ENCODE measurements at places on chromosomes 2 and 18.

DNA sequence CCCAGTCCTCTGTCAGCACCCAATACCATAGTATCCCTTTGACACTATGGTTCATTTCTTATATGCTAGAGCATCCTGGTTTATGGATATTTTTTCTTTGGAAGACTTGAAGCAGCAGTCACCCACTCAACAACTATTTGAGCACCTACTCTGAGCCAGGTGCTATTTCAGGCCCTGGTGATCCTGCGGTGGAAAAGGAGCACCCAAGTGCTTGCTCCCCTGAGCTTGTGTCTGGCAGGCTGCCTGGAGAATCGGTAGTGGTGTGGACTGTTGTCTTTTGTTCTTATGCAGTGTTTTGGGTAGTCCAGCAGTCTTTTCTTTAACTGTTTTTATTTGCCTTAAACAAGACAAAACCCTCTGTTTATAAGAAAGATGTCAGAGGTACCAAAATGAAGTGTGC, 28.9 kb downstream of the NCK2 start:
- DNase-seq = no peak

DNA sequence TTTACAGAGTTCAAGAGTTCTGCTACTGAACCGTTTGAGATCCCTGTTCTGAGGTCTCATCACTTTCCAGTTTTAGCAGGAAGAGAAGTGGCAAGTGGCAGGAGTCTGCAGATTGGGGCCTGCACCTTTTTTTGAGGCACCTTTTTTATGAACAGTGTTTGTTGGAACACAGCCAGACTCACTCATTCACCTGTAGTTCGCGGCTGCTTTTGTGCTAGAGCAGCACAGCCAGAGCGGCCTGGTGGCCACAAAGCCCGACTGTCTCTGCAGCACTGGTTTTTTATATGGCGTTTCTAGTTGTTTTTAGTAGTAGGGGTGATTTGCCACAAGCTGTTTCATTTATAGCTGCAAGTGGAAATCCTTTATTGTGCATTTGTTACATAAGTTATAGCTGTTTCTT, 8.6 kb downstream of the ACP1 start:
- DNase-seq = no peak

DNA sequence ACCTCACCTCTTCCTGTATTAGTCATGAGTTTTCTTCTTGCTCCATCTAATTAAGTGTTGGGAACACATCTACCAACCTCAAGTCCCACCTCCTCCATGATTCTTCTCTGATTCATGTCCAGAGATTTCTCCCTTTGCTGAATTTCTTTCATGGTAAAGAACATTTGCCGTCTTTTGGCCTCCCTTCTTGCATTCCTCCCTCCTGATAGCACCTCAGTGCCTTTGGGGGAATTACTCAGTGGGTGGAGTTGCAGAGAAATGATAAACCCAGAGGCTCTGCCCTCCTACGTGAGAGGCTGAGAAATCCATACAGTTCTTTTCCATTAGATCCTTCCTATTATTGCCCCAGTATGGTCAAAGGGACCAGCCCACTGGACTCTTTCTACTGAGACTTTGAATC, 651.9 kb downstream of the SLC4A3 start:
- DNase-seq = no peak

- DNase-seq = no peak
These were observed 7.0 kb downstream of the CTIF start for GRCh38 chr18:48545757-48546321.

DNA sequence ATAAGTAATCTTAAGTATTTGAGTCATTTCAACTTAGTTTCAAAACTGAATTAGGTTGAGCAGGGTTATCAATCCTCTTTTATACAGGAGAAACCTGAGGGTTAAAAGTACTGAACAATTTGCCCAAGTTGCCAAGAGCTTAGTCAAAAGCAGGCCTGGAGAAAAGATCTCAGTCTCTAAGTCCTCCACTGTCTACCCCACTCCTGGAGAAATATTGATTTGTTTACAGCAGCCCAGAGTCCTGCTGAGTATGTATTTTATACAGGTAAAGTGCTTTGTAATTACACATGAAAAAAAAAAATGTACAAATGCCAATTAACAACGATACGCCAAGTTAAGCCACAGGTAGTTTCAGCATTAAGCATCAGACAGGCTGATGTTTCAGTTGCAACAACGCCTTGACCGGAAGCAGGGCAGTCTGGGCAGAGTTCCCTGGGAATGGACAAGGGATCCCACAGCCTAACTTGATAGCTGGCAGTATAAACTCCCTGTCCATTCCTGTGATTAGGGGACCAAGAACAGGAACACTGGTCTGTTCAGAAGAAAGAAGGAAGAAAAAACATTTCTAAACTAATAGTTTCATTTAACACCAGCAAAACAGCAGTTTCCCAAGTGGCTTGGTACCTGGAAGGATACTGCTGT, 132.9 kb downstream of the MYO5B start:
- no peak for DNase-seq

Measured in HuH-7.5 (cell line).